ENCODE measurements at places on chromosomes 1 and 21. TPM values are rescaled to one million over a fixed set of nuclear protein-coding genes. Genes with fewer than 3 reads are reported as not detected.

The ASPM gene
- 0.54 TPM for total RNA-seq

The ETV3L gene
- total RNA-seq, result not detected

GRCh38 chr1:221457685-221458446 lies 284.0 kb downstream of the DUSP10 start:
- DNase-seq, result no peak

- no peak for DNase-seq
Measured at GRCh38 chr1:4173731-4174130, 273.7 kb upstream of the C1orf174 start.

GRCh38 chr1:115767403-115767802 lies 1.1 kb downstream of the CASQ2 start:
- DNase-seq, result no peak

DNA sequence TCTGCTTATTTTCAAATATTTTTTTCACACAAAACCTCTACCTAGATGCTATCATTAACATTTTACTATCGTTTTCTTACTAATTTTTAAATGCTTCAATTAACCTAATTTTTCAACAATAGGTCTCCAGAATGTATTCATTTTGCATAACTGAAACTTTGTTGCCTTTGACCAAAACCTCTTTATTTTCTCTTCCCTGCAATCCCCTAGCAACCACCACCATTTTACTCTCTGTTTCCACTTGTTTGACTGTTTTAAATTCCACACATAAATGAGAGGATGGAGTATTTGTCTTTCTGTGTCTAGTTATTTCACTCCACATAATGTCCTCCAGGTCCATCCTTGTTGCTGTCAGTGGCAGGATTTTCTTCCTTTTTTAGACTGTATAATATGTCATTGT lies 9.5 kb upstream of the F13B start:
- DNase-seq, result no peak

DNA sequence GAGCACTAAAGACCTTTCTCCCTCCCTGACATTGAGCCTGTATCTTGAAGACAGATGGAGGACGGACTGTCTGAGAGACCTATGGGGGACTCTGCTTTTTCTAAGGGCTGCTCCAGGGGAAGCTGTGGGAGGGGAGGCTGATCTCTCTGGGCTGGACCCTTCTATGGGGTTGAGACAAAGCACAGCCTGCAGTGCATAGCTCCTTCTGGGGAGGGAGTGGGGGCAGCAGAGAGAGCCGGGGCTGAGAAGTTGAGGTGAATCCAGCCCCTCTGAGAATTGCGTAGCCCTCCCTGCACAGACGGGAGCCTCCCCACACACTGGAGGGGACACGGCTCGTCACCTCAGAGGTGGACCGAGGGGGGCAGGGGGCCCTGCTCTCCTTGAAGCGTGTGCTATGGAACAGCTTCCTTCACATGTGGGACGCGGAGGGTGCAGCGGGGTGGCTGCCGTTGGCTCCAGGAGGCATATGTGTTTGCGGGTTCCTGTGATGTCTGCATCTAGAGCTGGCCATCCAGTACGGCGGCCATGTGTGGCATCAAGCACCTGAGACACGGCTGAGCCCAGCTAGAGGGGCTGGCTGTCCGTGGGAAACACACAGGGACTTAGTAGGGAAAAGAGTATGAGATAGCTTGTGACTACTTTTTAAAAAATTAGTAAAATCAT lies 299.1 kb downstream of the CAMTA1 start:
- no peak for DNase-seq

- DNase-seq, result no peak
Measured at GRCh38 chr1:182279302-182279701, 112.3 kb downstream of the GLUL start.

DNA sequence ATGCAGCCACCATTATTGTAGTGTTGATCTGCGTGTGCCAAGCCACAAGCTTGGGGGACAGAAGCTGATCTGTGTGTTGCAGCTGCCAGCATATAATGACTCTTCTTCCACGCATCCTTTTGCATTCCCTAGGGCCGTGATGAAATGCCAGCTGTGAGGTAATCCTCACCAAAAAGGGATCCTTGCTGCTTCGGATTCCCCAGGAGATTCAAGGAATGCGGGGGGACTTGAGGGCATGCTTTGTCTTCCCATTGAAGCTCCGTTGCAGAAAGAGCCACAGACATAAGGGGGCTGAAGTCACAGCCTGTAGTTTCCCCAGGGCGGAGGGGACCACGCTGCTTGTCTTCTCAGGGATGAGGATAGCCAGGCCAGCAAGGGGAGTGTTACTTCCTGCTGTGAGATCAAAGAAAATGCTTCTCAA lies 281.6 kb upstream of the FMN2 start:
- no peak for DNase-seq

The GNG5 gene
- 58.3 TPM for total RNA-seq

GRCh38 chr1:168554603-168555483 lies 11.0 kb upstream of the XCL2 start:
- DNase-seq, result no peak

The ITLN2 gene
- not detected for total RNA-seq

GRCh38 chr1:222592171-222592570 lies 2.4 kb upstream of the TAF1A start:
- DNase-seq, result no peak

GRCh38 chr1:43541141-43541540 lies 10.5 kb downstream of the PTPRF start:
- DNase-seq, result no peak

- DNase-seq, result no peak
Measured at GRCh38 chr1:174626031-174627025, 178.6 kb downstream of the GPR52 start.

- DNase-seq, result no peak
Measured at GRCh38 chr1:87024936-87025540, 110.6 kb downstream of the HS2ST1 start.
